Fibroblast of pulmonary artery (primary cell): ENCODE measurements at places on chromosomes 5 and 9.

GRCh38 chr5:39622281-39622680, 197.5 kb upstream of the DAB2 start:
- DNase-seq, result no peak

GRCh38 chr9:122143876-122144405, 15.6 kb downstream of the NDUFA8 start:
- DNase-seq, result no peak

DNA sequence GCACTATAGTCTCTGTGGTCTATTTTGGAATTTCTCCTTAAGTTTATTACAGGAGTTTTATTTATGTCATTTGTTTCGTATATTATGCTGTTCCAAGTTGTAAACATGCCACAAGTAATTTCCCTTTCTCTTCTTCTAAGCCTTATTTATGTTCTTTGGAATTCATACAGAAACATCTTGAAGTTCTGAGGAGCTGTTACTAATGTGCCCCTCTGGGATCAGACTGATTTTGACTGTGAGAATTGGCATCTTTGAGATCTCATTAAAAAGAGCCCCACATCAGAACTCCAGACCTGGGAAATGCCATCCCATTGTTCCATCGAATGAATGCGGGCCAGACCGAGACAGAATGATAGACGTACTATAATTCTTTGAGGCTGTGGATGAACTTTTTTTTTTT, 138.8 kb upstream of the CD180 start:
- no peak for DNase-seq

DNA sequence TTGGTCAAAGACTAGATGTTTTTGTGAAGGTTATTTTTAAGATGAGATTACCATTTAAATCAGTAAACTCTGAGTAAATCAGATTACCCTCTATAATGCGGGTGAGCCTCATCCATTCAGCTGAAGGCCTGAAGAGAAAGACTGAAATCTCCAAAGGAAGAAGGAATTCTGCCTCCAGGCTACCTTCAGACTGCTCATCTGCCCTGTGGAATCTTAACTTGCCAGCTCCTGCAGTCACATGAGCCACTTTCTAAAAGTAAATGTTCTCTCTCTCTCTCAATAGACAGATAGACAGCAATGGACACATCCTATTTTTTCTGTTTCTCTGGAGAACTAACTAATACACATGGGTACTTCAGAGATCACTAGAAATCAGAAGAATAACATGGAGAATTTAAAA, 182.8 kb downstream of the CFAP90 start:
- no peak for DNase-seq

- DNase-seq, result no peak
Measured at GRCh38 chr9:130478736-130479575, 34.2 kb downstream of the ASS1 start.

- DNase-seq, result peak; percentile 86
Measured at GRCh38 chr5:84287951-84288350, 96.7 kb downstream of the EDIL3 start.

DNA sequence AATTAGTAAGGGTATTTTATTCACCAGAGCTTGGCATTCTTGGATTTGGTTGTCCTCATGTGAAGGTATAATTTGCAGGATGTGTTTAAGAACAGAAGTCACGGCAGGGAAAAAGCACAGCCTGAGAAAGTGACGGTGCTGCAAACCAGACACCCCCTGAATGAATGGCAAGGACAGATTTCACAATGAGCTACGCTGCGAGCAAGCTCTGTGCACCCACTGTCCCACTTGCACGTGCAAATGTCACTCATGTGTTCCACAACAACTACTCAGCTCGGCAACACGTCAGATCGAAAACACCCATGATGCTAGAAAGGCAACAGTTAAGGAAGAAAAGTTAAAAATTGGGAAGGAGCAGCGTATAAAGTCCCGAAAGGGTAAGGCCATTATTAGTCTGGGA, 168.9 kb downstream of the ROR2 start:
- no peak for DNase-seq

DNA sequence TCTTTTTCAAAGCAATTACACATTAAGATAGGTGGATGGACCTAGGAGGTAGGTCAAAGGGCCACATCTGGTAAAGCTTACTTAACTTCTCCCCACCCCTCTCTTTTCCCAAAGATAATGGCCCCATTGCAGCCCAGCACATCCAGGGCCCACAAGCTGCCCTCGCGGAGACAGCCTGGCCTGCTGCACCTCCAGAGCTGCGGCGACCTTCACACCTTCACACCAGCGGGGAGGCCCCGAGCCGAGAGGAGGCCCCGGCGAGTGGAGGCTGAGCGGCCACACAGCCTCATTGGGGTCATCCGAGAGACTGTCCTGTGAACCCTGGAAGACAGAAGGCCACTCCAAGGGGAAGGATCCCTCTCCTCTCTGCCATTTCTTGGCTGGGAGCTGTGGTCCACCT, 66.5 kb downstream of the ENTREP1 start:
- DNase-seq, result no peak

- no peak for DNase-seq
Measured at GRCh38 chr5:35545190-35545589, 72.5 kb upstream of the SPEF2 start.

GRCh38 chr5:68115584-68115983, 100.0 kb upstream of the PIK3R1 start:
- no peak for DNase-seq

DNA sequence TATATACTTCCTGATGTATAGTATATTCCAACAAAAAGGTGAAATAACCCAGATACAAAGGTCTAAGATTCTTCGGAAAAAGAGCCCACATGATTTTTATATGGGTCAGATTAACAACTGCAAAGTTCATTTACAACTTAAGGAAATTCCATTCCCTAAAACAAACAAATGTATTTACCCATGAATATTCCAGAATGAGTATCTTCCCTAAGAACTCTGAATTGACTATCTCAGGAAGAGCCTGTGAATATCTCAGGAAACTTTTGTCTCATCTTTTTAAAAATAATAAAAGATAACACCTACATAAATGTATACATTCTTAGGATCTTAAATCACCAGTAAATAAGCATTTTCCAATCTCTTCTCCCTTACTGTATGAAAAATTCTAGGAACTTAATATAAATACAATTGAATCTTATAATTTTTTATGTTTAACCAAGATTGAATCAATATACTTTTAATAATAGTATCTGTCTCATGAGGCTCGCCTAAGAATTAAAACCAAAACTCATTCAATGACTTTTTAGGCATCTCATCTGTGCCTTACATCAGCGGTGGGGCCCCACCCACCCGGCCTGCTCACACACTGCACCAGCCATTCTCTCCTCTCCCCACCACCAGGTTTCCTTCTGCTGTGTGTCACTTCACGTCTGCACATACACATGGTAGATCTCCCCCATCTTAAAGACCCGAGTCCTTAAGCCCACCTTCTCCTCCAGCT, 78.1 kb downstream of the RAPGEF1 start:
- no peak for DNase-seq

GRCh38 chr5:134446938-134447337, 35.3 kb upstream of the CDKN2AIPNL start:
- no peak for DNase-seq

- DNase-seq, result no peak
Measured at GRCh38 chr9:89661391-89661949, 56.7 kb downstream of the GADD45G start.

- peak; percentile 68 for DNase-seq
Measured at GRCh38 chr5:59506285-59506877, 387.1 kb downstream of the PDE4D start.

- peak; percentile 67 for DNase-seq
Measured at GRCh38 chr9:113564498-113565237, 101.1 kb downstream of the RGS3 start.

GRCh38 chr9:75085640-75086039, 2.3 kb downstream of the NMRK1 start:
- no peak for DNase-seq

GRCh38 chr9:100990605-100991381, 37.7 kb upstream of the PLPPR1 start:
- DNase-seq, result no peak

GRCh38 chr5:72042097-72042496, 65.2 kb upstream of the MAP1B start:
- DNase-seq, result no peak

DNA sequence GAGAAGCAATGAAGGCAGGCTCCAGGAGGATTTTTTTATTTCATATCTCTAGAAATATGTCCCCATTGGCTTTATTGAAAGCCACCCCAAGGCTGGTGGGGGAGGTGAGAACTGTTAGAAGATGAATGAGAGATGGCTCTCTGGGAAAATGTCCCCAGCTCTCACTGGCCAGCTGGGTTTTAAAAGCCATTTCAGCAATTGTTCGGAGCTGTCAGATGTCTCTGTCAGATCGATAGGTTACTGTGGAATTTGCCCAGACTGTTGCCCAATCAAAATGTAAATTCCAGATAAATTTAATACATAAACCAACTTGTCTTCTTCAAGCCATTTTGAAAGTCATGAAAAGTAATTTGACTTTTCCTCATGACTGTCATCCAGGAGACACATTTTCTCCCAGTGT, 67.0 kb upstream of the BRINP1 start:
- no peak for DNase-seq

GRCh38 chr5:179297486-179298180, 47.6 kb downstream of the ADAMTS2 start:
- no peak for DNase-seq
